Heart right ventricle (tissue), 16 donors: ENCODE measurements at places on chromosomes 3 and 15. TPM values are rescaled to one million over a fixed set of nuclear protein-coding genes. Genes with fewer than 3 reads are reported as not detected.

- no peaks in the 10 kb centered on the region for H3K27me3 ChIP-seq
- no peak overlapping the region for H3K27ac ChIP-seq
- H3K36me3 ChIP-seq: no peaks in the 10 kb centered on the region
- no peaks in the 10 kb centered on the region for H3K4me1 ChIP-seq
- DNase-seq: no peak
These were observed 11.4 kb downstream of the MYO5C start for GRCh38 chr15:52284164-52284563.

DNA sequence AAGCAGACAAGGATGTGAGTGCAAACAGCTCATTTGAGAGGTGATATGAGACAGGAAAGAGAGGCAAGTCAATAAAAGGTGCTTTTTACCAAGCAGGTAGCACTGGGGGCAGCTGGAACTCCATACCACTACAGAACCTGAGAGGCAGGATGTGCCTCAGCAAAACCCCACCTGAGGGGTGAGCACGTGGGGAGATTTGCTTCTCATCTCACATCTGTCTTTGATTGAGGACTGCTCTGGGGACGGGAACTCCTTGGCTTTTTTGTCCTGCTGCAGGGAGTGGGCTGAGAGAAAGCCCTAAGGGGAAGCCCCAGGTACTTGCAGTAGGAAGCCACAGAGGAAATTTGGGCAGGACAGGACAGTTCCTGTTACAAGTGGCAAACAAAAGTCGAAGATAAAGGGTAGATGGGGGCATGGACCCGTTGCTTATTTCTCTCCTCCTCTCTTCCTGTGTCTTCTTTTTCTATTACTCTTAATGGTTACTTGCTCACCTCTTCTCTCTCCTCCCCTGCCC is 27.1 kb downstream of the CFAP161 start:
- no peaks in the 10 kb centered on the region for H3K36me3 ChIP-seq
- peak overlapping the region; percentile 81 for H3K27ac ChIP-seq
- no peaks in the 10 kb centered on the region for H3K27me3 ChIP-seq
- DNase-seq: no peak
- H3K4me1 ChIP-seq: peaks cover 18% of the 10 kb centered on the region

DNA sequence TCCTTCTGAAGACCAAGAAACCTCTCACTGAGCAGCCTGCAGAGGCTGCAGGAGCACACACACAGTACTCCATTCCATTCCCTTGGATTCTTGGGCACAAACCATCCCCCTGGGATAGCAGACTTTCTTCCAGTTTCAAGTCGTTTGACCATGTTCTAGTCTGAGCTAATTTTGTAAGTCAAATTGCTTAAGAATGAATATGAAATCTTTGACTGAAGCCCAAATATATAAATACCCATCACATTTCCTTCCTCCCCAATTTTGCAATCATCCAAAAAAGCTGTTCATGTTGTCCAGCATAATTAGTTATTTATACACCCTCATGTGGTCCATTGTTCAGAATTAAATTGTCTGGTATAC is 231.2 kb upstream of the TPRG1 start:
- no peaks in the 10 kb centered on the region for H3K36me3 ChIP-seq
- no peaks in the 10 kb centered on the region for H3K27me3 ChIP-seq
- peaks cover 7% of the 10 kb centered on the region for H3K4me1 ChIP-seq

- no peak for DNase-seq
- H3K4me1 ChIP-seq: peaks cover 81% of the 10 kb centered on the region
- no peaks in the 10 kb centered on the region for H3K27me3 ChIP-seq
- no peak overlapping the region for H3K4me3 ChIP-seq
- H3K27ac ChIP-seq: peak overlapping the region; percentile 99
These were observed 46.6 kb downstream of the ZBTB38 start for GRCh38 chr3:141414800-141415462.

CFAP91 gene
- total RNA-seq: 0.45 TPM

ALDH1A3 gene
- 2.4 TPM for total RNA-seq

- no peak for DNase-seq
- no peak overlapping the region for H3K4me3 ChIP-seq
- no peaks in the 10 kb centered on the region for H3K27me3 ChIP-seq
- no peak overlapping the region for H3K27ac ChIP-seq
- no peaks in the 10 kb centered on the region for H3K36me3 ChIP-seq
These were observed 157.6 kb downstream of the NFKBIZ start for GRCh38 chr3:102006812-102007485.

DNA sequence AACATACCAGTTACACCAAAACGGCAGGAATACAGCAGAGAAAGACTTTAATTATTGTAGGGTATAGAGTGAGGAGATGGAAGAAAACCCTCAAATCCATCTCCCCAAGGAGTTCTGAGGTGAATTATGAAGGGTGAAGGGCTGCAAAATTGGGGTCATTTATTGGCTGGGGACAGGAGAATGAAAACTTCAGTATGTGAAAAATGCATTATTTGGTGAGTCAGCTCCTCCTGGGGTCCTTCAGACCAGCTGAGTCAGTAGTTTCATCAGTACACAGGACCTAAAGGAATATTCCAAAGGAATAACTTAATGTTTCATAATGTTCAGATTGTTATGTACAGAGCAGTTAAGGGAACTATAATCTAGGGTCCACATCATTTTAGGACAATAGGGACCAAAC is 566.0 kb downstream of the GBE1 start:
- H3K4me1 ChIP-seq: no peaks in the 10 kb centered on the region
- no peak overlapping the region for H3K27ac ChIP-seq
- no peak for DNase-seq
- H3K4me3 ChIP-seq: no peak overlapping the region
- no peaks in the 10 kb centered on the region for H3K27me3 ChIP-seq

GRCh38 chr3:149247008-149247710 is 25.5 kb upstream of the CP start:
- no peaks in the 10 kb centered on the region for H3K36me3 ChIP-seq
- H3K4me1 ChIP-seq: peaks cover 4% of the 10 kb centered on the region
- no peaks in the 10 kb centered on the region for H3K27me3 ChIP-seq
- DNase-seq: no peak
- no peak overlapping the region for H3K4me3 ChIP-seq

CLDN18 gene
- not detected for total RNA-seq

- no peaks in the 10 kb centered on the region for H3K36me3 ChIP-seq
- no peak overlapping the region for H3K27ac ChIP-seq
- H3K4me3 ChIP-seq: no peak overlapping the region
- no peaks in the 10 kb centered on the region for H3K4me1 ChIP-seq
- DNase-seq: no peak
These were observed 19.3 kb downstream of the DUOX1 start for GRCh38 chr15:45149060-45149459.

DNA sequence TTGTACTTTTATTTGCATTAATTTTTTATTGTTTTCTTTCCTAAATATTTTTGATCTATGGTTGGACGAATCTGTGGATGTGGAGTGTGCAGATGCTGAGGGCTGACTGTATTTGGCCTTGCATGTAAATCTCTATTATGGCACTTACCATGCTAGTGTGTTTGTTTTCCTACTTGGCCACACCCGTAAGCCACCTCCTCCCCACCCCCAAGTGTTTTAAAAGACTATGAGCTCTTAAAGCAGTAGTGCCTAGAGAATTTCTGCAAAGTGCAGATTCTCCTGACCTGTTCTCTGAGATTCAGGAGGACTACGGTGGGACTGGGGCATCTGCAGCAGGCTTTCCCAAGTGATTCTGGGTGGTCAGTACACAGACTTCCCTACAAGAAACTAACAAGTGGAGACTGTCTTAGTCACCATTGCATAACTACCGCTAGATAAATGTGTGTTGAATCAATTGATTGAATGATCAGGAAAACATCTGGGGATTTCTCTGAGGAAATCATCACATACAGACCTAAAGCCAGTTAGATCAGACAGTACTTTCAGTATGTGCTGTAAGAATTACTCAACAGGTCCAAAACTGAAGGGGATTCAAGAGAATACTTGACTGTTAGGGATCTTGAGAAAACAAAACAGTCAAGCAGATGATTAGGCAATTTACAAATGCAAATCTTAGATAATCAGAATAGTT is 6.2 kb upstream of the TIPARP start:
- H3K27me3 ChIP-seq: no peaks in the 10 kb centered on the region
- H3K27ac ChIP-seq: no peak overlapping the region
- DNase-seq: no peak
- no peaks in the 10 kb centered on the region for H3K36me3 ChIP-seq
- no peak overlapping the region for H3K4me3 ChIP-seq

GRCh38 chr15:31128477-31128876 is 27.0 kb upstream of the TRPM1 start:
- no peak for DNase-seq
- peaks cover 7% of the 10 kb centered on the region for H3K4me1 ChIP-seq
- H3K4me3 ChIP-seq: no peak overlapping the region
- no peaks in the 10 kb centered on the region for H3K27me3 ChIP-seq

RTP1 gene
- not detected for total RNA-seq

DNA sequence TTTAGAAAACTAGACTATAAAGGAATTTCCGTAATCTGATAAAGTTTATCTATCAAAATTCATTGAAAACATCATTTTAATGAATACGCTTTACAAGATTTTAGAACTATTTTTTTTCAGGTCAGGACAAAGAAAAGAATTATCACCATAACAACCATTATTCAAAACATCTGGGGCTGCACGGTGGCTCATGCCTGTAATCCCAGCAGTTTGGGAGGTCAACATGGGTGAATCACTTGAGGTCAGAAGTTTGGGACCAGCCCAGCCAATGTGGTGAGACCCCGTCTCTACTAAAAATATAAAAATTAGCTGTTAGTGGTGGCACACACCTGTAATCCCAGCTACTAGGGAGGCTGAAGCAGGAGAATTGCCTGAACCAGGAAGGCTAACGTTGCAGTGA is 260.4 kb downstream of the WNT5A start:
- no peaks in the 10 kb centered on the region for H3K27me3 ChIP-seq
- no peak overlapping the region for H3K4me3 ChIP-seq
- no peaks in the 10 kb centered on the region for H3K36me3 ChIP-seq
- H3K27ac ChIP-seq: no peak overlapping the region
- H3K4me1 ChIP-seq: no peaks in the 10 kb centered on the region

- H3K36me3 ChIP-seq: no peaks in the 10 kb centered on the region
- H3K27ac ChIP-seq: no peak overlapping the region
- H3K27me3 ChIP-seq: no peaks in the 10 kb centered on the region
These were observed 299.6 kb downstream of the UNC13C start for GRCh38 chr15:54277834-54278233.

IL16 gene
- 3.3 TPM for total RNA-seq

TRH gene
- not detected for total RNA-seq

ALDH1L1 gene
- total RNA-seq: 33.0 TPM

DNA sequence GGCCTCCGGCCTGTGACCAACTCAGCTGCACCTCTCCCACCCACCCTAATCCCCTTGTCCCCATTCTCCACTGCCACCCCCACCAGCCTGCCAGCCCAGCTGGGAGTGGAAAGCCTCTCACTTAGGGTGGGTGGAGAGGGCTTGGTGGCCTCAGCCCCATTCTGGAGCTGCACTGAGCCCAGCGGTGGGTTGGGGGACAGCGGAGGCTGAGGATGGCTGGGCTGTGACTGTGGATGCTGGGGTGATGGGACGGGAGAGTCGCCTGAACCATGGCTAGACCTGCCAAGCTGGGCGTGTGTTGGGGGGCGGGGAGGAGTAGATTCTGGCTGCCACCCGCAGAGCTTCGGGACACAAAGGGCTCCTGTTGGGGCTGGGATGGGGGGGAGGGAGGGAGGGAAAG is 1.8 kb downstream of the CLCN2 start:
- no peak overlapping the region for H3K27ac ChIP-seq
- DNase-seq: no peak
- H3K4me1 ChIP-seq: peaks cover 26% of the 10 kb centered on the region
- H3K4me3 ChIP-seq: no peak overlapping the region
- no peaks in the 10 kb centered on the region for H3K27me3 ChIP-seq

THAP10 gene
- total RNA-seq: 3.8 TPM

GRCh38 chr3:65406470-65406869 is 632.2 kb downstream of the MAGI1 start:
- H3K4me1 ChIP-seq: peaks cover 49% of the 10 kb centered on the region
- DNase-seq: no peak
- no peaks in the 10 kb centered on the region for H3K27me3 ChIP-seq
- no peaks in the 10 kb centered on the region for H3K36me3 ChIP-seq
- no peak overlapping the region for H3K27ac ChIP-seq

- no peaks in the 10 kb centered on the region for H3K36me3 ChIP-seq
- peaks cover 19% of the 10 kb centered on the region for H3K27me3 ChIP-seq
- no peak for DNase-seq
- no peaks in the 10 kb centered on the region for H3K4me1 ChIP-seq
These were observed 63.2 kb upstream of the ATP11B start for GRCh38 chr3:182729903-182730674.

ROPN1 gene
- total RNA-seq: 0.28 TPM

- no peak overlapping the region for H3K4me3 ChIP-seq
- H3K36me3 ChIP-seq: no peaks in the 10 kb centered on the region
- peaks cover 48% of the 10 kb centered on the region for H3K4me1 ChIP-seq
- H3K27me3 ChIP-seq: no peaks in the 10 kb centered on the region
These were observed 111.0 kb upstream of the TRPM1 start for GRCh38 chr15:31212326-31213080.

GRCh38 chr15:41060505-41060904 is 55.6 kb downstream of the INO80 start:
- DNase-seq: no peak
- no peaks in the 10 kb centered on the region for H3K4me1 ChIP-seq
- peaks cover 3% of the 10 kb centered on the region for H3K36me3 ChIP-seq
- H3K27ac ChIP-seq: no peak overlapping the region
- no peaks in the 10 kb centered on the region for H3K27me3 ChIP-seq

- DNase-seq: no peak
- H3K4me1 ChIP-seq: peaks cover 55% of the 10 kb centered on the region
- H3K4me3 ChIP-seq: no peak overlapping the region
- no peaks in the 10 kb centered on the region for H3K36me3 ChIP-seq
- no peak overlapping the region for H3K27ac ChIP-seq
- H3K27me3 ChIP-seq: no peaks in the 10 kb centered on the region
These were observed 185.7 kb downstream of the LPP start for GRCh38 chr3:188339410-188340295.

ARRDC4 gene
- total RNA-seq: 11.4 TPM

CCR4 gene
- 0.11 TPM for total RNA-seq

FOXB1 gene
- total RNA-seq: not detected

GRCh38 chr3:42663581-42664437 is 10.3 kb downstream of the ZBTB47 start:
- no peak overlapping the region for H3K4me3 ChIP-seq
- DNase-seq: no peak
- no peaks in the 10 kb centered on the region for H3K36me3 ChIP-seq
- H3K27ac ChIP-seq: no peak overlapping the region
- peaks cover 38% of the 10 kb centered on the region for H3K4me1 ChIP-seq

DNA sequence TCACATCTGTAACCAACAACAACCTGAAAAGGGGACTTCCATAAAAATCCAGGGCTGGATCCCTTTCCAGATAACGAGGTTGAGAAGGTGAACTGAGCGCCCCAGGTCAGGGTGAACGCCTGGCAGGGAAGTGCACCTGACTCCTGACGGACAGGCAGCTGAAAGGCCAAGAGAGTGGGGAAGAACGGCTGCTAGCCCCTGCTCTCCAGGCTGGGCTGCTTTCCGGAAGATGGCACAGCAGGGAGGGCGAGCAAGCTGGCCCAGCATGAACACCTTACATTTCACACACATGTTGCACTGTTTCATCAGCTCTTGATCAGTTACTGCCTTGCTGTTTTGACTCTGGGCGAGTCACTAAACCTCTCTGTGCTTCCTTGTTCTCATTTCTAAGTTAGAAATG is 127.2 kb upstream of the IQSEC1 start:
- no peak overlapping the region for H3K4me3 ChIP-seq
- no peak overlapping the region for H3K27ac ChIP-seq
- no peak for DNase-seq
- H3K27me3 ChIP-seq: no peaks in the 10 kb centered on the region
